GM04503 (cell line): ENCODE measurements at places on chromosomes 1 and 21.

DNA sequence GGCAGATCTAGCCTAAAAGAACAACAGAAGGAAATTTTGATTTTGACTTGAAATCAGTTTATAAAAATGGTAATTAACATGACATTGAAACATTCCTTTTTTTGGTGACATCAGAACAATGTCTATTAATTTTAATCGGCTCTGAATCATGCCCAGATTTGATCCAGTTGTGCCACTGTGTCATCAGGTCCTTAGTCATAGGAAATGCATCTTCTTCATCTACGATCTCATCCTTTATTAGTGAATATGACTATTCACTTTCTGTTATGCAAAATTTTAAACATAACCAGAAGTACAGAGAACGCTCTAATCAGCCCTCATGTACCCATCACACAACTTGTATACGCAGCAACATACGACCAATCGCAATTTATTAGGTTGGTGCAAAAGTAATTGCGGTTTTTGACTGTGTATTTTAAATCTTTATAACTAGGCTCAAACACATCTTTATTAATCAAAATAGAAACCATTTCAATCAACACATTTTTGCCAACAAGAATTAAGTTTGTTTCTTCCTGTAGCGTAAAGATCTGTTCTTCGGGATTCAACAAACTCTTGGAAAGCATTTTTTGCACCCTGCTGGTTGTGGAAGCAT, 40.3 kb upstream of the TLR5 start:
- no peak for DNase-seq

- DNase-seq, result no peak
Measured at GRCh38 chr1:36157973-36158826, 2.2 kb downstream of the MAP7D1 start.

GRCh38 chr1:224237119-224237881, 54.3 kb downstream of the DEGS1 start:
- DNase-seq, result no peak

DNA sequence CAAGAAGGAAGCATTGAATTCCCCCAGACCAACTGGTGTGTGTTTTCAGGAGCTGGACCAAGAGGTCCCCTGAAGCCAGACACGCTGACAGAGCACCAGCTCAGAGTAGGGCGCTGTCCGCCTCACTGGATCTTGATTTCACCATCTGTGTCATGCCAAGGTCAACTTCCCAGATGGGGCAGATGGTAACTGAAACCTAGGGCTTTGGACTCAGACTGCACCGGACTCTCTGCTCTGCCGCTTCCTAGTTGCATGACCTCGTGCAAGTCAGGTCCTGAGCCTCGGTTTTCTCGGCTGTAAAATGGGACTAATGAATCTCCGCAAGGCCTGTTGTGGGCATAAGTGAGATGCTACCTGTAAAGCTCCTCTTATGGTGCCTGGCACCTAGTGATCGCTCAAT, 17.9 kb upstream of the CASZ1 start:
- no peak for DNase-seq

DNA sequence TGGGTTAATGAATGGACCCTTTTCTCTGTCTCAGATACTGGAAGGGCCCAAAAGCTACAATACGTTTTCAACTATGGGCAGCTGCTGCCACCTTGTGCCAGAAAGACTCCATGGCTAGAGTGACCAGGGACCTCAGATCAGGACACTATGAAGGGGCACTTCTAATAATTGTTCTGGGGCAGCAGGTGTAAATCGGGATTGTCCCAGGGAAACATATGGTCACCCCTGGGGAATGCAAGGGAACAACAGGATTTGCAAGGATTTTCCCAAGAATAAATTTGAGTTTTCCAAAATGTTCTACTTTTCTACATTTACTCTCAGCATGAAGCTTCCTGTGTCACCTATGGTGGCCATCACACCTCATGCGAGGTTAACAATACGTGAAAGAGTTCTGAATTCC, 12.0 kb upstream of the FCAMR start:
- DNase-seq, result no peak

DNA sequence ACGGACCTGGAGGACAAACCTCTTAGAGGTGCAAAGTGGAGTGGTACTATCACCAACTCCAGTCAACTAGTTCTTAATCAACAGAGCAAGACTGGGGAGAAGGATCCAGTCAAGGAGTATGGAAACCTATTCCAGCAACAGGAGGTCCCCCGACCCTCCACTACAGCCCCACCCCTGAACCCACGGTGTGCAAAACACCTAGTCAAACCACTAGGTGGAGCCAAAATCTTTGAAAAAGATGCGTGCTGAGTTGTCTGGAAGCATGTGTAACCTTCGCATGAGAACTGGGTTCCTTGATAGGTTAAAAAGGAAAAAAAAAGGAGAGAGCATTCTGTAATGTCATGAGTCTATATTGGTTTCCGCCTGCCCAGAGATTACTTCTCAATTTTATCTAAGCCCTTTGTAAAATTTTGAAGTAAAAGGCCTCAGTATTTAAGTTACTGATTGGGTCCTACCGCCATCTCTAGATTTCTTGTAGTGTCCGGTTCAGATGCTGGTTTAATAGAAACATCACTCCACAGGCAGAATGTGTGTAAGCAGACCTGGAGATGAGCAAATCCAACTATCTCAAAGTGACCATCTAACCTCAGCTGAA, 81.9 kb upstream of the HAO2 start:
- DNase-seq, result no peak

DNA sequence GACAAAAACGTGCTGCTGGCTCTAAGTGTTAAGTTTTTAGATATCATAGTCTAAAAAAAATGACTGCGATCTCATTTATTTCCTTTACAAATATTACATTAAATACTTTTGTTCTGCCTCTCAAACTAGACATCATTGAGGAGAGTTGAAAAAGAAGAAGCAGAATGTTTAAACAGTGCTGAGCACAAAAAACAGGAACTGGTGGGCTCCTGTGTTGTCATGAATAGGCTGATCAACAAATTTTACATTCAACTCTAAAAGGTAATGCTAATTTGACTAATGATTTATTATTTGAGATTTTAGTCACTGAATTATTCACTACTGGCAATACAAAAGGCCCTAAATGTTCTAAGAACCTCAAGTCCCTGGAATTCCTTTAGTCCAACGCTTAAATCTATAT, 66.1 kb downstream of the GPATCH2 start:
- DNase-seq, result no peak

- DNase-seq, result no peak
Measured at GRCh38 chr1:227987181-227987580, 19.6 kb upstream of the WNT3A start.

DNA sequence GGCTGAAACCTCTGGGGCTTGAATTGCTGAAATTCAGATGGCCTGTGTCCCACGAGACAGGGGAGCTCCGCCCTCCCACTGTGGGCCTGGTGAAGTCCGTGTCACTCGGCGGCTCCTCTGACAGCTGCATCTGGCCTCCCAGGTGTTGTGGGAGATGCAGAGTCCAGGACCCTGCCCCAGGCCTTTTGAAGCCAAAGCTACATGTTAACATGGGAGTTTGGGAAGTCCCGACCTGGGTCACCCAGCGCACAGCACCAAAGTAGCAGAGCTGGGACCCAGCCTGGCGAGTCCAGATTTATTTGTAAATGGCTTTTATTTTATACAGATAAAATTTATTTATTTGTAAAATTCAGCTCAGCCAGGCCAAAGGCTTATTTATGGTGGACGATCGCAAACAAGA, 28.9 kb downstream of the SLC37A1 start:
- DNase-seq, result no peak

DNA sequence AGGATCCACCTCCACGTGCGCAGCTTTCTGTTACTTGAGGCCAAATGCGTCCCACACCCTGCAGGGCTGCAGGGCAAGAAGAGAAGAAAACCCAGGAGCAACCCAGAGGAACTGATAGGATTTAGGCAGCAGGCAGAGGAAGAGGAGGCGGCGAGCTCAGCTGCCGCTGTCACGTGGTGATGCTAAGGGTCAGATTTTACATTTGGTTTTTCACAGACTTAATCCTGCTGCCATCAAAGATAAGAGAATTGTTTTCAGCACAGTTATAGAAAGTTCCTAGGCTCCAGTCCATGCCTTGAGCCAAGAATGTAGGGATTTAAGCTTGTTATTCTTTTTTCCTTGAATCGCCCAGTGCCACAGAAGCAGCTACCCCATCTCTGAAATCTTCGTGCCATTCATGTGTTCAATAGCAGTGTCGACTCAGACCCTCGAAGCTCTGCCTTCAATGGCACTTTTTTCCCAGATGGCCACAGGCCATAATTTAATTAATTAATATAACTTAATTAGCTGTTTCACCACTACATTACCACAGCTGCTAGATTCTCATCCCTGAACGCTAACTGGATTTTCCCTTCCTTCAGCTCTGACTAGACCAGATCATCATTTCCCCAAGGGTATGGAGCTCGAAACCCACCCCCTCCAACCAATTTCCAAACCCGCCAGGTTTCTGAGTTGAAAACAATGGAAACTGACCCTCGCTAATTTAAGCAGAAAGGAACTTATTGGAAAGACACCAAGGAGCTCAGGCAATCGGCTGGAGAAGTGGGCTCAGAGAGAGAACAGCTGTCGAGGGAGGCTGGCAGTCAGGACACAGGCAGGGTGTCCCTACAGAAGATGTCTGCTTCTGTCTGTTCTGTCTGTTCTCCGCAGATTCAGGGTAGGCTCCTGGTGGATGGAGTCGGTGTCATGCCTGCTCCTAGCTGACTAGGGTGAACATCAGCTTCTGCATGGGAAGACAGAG, 36.2 kb downstream of the LDLRAP1 start:
- no peak for DNase-seq

GRCh38 chr1:234400773-234401172, 27.5 kb downstream of the COA6 start:
- no peak for DNase-seq

DNA sequence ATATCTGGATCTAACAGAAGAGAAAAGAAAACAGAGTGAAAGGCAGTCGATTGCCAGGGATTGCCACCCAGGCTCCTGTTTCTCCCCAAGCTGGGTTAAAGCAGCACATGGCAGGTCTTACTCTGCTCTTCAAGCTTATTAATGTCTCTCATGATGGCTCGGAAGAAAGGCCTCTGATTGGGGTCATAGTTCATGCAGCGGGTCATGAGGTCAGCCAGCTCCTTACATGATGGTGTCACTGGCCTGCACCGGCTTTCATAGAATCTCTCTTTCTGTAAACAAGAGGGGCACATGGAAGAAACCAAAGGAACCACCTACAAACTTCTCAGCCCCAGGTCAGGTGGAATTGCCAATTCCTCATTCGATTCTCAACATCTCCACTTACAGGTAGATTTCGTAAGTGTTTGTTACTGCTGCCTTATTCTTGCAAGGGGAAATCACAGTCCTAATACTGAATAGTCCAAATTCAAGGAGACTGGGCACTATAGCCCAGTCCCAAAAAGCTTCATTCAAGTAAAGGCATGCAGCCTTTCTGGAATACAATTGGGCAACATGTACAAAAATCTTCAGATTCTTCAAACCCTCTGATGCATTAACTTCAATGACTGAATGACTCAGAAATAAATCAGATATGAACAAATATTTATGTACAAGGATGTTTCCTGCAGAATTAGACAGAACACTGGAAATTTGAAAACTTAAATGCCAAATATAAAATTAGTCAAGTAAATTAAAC, 96.6 kb downstream of the RAVER2 start:
- DNase-seq, result no peak

- DNase-seq, result no peak
Measured at GRCh38 chr1:90370686-90371447, 346.2 kb downstream of the BARHL2 start.

DNA sequence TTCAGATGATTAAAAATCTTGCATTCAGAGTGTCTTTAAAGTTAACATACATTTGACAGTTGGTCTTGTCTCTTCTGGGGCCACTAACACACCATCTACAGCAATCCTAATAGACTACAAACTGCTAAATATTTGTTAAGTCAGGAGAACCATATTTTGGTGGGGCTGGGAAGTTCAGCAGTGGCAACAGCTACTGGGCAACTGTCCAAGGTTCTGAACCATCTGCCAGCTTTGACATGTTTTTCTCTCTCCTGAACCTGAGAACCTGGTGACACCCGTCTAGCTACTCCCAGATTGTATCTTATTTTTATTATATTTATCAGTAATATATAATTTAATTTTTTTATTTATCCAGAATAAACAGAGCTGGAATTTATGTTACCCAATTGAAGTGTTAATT, 199.0 kb upstream of the DPYD start:
- DNase-seq, result no peak
